ENCODE measurements at places on chromosomes 16 and 17. TPM values are rescaled to one million over a fixed set of nuclear protein-coding genes. Genes with fewer than 3 reads are reported as not detected.

Gene COX11
- 25.4 TPM for total RNA-seq

Gene CCDC154
- 0.14 TPM for total RNA-seq

Gene CLTC
- 546 TPM for total RNA-seq

Gene MAPT
- total RNA-seq, result 0.29 TPM

Gene GPR142
- not detected for total RNA-seq

Gene MTHFSD
- total RNA-seq, result 14.7 TPM

Gene CD300E
- total RNA-seq, result not detected

Gene KRT32
- total RNA-seq, result not detected

Gene HOXB1
- total RNA-seq, result not detected

Gene KRT28
- total RNA-seq, result not detected

Gene FSCN2
- 1.3 TPM for total RNA-seq

Gene CHST5
- total RNA-seq, result under 0.01 TPM

Gene MED13
- 78.9 TPM for total RNA-seq

Gene AOC3
- total RNA-seq, result 0.22 TPM
